ENCODE measurements at places on chromosomes 13 and 19. TPM values are rescaled to one million over a fixed set of nuclear protein-coding genes. Genes with fewer than 3 reads are reported as not detected.

Gene ISOC2
- 86.4 TPM for total RNA-seq

Gene EBI3
- not detected for total RNA-seq

Gene PABPC3
- under 0.01 TPM for total RNA-seq

Gene ATCAY
- 0.67 TPM for total RNA-seq

Gene SUGP2
- 24.0 TPM for total RNA-seq

Gene ZNF93
- total RNA-seq, result 11.4 TPM

Gene CFD
- total RNA-seq, result 7.6 TPM

Gene ACP7
- total RNA-seq, result 0.45 TPM

Gene CLEC17A
- total RNA-seq, result not detected

Gene DIAPH3
- total RNA-seq, result 19.5 TPM

Gene C19orf81
- not detected for total RNA-seq

Gene HIF3A
- total RNA-seq, result 9.1 TPM

Gene ZNF492
- 1.0 TPM for total RNA-seq

Gene UQCR11
- total RNA-seq, result 97.7 TPM

Gene DZIP1
- 23.4 TPM for total RNA-seq

Gene LIM2
- total RNA-seq, result not detected

Gene GNA15
- not detected for total RNA-seq

Gene PRODH2
- total RNA-seq, result not detected

Gene ZNF569
- 4.0 TPM for total RNA-seq

Gene ZNF526
- 7.9 TPM for total RNA-seq

Gene SCEL
- not detected for total RNA-seq

Gene LILRA1
- not detected for total RNA-seq

Gene SYNGR4
- total RNA-seq, result not detected

Gene PPP1R13L
- total RNA-seq, result 2.7 TPM

Gene THAP8
- 7.6 TPM for total RNA-seq

Gene SHISA2
- total RNA-seq, result 0.30 TPM

Gene MRPL57
- 34.5 TPM for total RNA-seq

Gene VPS36
- total RNA-seq, result 17.1 TPM
